Activated CD4-positive, alpha-beta T cell treated with anti-CD3 and anti-CD28 coated beads for 1 hour (primary cell): ENCODE measurements at places on chromosomes 6 and 20.

GRCh38 chr20:41902346-41902745 lies 284.2 kb upstream of the CHD6 start:
- DNase-seq: no peak

DNA sequence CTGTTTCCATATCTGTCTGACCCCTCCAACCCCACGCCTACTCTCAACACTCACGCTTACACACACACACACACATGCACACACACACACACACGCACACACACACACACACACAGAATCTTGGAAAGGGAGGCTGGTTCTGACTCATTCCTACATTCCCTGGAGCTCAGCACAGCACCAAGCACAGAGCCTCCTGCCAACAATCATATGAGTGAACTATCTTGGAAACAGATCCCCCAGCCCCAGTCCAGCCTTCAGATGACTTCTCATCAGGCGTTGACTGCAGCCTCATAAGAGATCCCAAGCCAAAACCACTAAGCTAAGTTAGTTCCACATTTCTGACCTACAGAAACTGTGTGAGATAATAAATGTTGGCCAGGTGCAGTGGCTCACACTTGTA lies 14.1 kb upstream of the HCK start:
- DNase-seq: no peak

DNA sequence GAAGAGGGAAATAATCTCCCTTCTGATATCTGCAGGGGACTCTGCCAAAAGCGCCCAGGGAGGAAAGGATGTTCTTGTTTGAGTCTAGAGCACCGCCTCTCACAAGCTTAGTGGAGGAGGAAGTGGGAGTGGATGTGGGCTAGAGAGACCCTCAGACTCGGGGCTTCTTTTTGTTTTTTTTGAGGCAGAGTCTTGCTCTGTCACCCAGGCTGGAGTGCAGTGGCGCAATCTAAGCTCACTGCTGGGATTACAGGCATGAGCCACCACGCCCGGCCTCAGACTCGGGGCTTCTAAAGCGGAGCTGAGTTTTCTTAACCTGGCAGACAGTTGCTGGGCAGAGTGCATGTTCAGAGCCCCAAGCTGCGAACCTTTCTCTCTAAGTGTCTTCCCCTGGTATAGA lies 310.8 kb downstream of the BMP7 start:
- DNase-seq: no peak

- no peak for DNase-seq
Measured at GRCh38 chr20:58471193-58472164, 43.7 kb downstream of the APCDD1L start.

DNA sequence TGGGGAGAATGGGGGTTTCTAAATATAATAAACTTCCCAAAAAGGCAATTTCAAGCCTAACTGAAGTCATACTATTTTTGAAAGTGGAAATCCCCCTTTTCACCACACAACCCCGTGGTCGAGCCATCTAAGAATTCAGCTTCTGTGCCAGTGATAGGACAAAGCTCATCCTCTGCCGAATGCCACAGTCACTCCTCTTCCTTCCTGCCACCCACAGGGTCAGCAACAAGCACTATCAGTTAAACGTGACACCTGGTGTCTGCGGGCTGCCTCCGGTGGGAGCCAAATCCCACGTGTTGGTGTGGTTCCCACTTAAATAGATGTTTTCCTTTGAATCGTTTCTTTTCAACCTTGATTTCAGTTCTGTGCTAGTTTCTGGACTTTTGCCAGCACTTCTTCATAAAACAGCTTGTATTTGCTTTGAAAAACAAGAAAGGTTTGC lies 60.7 kb downstream of the TNFAIP3 start:
- DNase-seq: peak; percentile 47

DNA sequence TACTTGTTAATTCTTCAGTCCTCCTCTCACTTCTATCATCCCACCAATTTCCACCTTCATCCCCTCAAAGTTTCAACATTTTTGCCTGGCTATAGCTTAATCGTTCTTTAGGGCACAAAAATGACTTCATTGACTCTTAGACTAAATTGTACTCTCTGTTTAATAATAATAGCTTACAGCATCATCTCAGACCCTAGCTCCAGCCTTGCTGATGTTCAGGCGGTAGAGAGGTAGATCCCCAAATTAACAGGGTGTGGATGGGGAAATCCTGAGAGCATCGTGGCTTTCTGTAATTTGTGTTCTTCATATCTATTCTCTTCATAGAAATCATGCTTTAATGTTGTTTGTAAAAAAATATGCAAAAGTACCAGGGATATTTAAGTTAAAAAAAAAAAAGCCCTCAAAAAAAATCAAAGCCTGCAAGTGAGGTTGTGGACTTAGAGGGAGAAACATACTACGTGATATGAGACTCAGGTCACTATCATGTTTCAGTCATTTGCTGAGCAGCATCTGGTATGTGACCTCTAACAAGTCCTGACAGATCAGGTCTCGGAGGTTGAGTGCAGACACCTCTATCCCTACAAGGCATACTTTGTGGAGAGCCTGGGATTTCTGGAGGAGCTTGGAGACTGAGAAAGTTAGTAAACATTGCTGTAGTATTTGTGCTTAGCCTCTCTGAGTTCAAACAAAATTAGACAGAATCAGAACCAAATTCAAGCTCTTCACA lies 1063.3 kb upstream of the CITED2 start:
- no peak for DNase-seq

- DNase-seq: no peak
Measured at GRCh38 chr6:167956983-167957492, 40.4 kb upstream of the KIF25 start.

DNA sequence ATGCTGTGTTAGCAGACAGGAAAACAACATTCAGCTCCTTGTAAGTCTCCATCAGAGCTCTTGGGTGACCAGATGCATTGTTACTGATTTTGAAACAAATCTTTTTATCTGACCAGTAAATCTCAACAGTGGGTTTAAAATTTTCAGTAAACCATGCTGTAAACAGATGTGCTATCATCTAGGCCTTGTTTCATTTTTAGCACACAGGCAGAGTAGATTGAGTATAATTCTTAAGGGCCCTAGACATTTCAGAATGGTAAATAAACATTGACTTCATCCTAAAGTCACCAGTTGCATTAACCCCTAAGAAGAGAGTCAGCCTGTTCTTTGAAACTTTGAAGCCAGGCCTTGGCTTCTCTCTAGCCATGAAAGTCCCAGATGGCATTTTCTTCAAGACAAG lies 237.2 kb upstream of the BMP2 start:
- no peak for DNase-seq

GRCh38 chr6:154632119-154632518 lies 101.1 kb upstream of the SCAF8 start:
- DNase-seq: no peak

DNA sequence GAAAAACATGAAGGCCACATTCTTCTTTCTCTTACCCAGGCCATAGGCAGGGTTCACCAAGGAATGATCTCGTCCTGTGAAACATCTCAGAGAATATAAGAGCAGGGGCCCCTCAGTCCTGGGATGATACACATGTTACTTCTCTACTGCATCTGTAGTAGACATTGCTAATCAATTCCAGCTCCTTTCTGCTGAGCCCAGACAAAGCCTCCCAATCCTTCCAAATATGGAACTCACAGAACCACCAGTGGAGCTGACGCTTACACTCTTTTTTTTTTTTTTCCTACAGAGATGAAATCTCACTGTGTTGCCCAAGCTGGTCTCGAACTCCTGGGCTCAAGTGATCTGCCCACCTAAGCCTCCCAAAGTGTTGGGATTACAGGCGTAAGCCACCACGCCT lies 9.1 kb downstream of the SNTA1 start:
- no peak for DNase-seq

GRCh38 chr6:15715851-15716250 lies 53.0 kb upstream of the DTNBP1 start:
- no peak for DNase-seq

- DNase-seq: no peak
Measured at GRCh38 chr6:158358450-158359077, 46.3 kb downstream of the TULP4 start.
